EH (cell line): ENCODE measurements at places on chromosomes 1 and 21.

GRCh38 chr1:193338194-193338593 lies 151.8 kb upstream of the B3GALT2 start:
- peak; percentile 59 for DNase-seq

DNA sequence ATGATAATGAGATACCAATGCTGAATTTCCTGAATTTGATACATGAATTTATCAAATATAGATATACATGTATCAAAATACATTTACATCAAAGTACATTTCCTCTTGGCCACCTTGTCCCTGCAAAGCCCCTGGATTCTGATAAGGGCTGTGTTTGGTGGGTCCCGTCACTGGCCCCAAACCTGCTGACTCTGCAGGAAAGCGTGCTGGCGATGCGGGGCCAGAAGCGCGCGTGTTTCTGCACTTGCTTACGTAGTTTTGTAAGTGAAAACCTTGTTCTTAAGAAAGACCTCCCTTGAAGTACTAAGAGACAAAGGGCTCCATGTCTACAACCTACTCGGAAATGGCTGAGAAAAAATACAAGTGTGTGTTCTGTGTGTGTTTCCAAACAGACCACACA lies 11.0 kb downstream of the ITGB2 start:
- DNase-seq: no peak

DNA sequence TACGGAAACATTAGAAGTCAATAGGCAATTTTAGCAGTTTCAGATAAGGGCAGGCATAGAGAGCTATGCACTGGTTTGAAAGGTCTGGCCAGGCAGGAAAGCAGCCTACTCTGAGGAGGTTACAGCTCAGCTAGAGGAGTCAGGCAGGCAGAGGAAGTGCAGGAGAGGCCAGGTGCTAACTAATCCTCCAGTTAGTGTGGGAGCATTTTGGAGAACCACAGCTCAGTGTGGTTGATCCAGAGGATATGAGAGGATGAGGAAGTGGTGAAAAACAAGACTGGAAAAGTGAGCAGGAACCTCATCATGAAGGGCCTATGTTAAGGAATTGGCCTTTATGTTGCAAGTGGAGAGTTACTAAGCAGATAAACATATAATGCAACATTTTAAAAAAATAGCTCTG lies 282.4 kb upstream of the SGIP1 start:
- no peak for DNase-seq

DNA sequence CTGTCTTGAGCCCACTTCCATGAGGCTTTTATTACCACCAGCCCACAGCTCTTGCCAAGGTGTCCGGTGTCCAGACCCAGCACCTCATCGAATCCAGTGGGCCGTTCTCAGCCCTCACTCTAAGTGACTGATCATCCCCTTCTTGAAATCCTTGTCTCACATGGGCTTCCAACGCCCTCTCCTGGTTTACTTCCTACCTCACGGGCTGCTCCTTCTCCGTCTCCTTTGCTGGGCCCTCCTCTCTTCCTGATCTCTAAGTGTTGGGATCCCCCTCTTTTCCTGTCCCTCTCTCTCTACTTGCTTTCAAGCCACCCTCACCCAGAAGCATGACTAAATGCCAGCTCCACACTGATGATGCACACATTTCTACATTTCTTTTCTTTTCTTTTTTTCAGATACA lies 9.0 kb upstream of the RHBG start:
- DNase-seq: peak; percentile 61

GRCh38 chr1:174883409-174883808 lies 116.3 kb upstream of the CACYBP start:
- DNase-seq: peak; percentile 55

GRCh38 chr1:53174971-53175913 lies 21.4 kb upstream of the CPT2 start:
- peak; percentile 83 for DNase-seq

GRCh38 chr1:109457819-109458218 lies 8.5 kb upstream of the SYPL2 start:
- no peak for DNase-seq

DNA sequence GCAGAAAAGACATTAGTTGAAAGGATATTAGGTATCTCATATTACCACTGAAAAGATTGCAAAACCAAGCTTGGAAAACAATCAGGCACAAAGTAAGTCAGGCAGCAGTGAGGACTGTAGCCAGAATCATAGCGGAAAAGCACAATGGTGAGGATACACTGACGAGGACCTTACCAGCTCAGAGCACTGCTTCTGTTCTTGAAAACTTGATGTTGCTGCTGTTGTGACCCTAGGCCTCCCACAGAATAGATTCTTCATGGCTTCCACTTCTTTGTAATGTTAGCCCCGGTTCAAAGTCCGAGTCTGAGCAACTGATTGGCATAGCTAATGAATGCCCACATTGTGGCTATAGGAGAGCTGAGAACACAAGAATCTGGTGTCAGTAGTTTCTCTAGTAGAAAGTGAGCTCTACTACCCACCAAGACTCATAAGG lies 45.2 kb upstream of the LRRC8C start:
- no peak for DNase-seq

DNA sequence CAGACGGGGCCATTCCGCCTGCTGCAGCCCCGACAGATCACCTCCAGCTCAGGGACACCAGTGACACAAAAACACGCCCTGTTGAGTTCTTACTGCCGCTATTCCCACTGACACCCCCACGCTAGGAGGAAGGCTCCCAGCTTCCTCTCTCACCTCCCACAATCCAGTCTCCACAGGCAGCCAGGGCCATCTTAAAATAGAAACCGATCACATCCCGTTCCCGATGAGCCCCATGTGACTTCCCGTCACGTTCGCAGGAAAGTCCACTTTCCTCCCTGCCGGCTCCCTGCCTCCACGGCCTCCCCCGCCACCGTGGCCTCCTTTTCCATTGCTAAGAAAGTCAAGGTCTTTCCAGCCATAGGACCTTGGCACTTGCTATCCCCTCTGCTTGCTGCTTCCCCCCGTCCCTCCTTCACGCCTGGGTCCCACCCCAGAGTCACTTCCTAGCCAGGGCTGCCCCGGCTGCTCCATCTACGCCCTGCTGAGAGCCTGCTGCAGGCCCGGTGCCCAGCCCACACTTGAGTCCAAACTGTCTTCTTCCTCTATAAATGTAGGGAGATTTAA lies 24.0 kb upstream of the DDOST start:
- no peak for DNase-seq

DNA sequence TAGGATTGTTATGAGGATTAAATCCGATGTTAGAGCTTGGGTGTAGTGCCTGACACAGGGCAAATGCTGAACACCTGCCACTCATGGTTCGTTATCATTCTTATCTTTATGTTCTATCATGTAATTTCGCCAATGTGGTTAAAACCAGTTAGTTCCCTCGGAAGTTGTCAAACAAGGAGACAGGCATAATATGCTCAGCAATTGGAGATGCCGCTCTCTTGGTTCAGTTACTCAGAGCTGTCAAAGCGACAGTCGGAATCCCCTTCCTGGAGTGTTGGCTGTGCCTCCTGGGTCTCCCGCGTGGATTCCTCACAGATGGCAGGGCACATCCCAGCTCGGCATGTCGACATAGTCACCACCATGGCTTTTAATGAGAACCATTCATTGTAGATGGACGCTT lies 192.2 kb downstream of the ROR1 start:
- no peak for DNase-seq

- DNase-seq: peak; percentile 70
These were observed 9.2 kb downstream of the ABCG1 start for GRCh38 chr21:42227909-42228708.

DNA sequence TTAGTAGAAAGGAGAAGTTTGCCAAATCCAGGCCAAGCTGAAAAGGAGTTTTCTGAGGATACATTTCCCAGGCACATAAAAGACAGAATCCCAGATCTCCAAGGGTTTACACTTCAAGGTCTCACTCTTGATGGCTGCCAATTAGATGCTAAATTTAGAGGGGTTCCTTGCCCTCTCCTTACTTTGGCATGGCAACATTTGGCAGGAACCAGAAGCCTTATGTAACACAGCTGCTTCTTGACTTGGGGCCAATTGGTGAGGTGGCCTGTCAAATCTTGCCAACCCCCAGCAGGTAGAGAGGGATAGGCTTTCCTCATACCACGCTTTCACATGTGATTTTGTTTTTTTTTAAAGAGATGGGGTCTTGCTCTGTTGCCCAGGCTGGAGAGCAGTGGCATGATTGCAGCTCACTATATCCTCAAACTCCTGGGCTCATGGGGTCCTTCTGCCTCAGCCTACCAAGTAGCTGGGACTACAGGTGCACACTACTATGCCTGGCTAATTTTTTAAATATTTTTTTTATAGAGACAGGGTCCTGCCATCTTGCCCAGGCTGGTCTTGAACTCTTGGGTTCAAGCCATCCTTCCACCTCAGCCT lies 25.2 kb upstream of the NKAIN1 start:
- DNase-seq: no peak
